ENCODE measurements at places on chromosomes 2 and 18.

GRCh38 chr2:6971502-6971901 is 54.3 kb downstream of the RNF144A start:
- DNase-seq: no peak

- DNase-seq: no peak
Observed at GRCh38 chr2:83953697-83954096, 505.4 kb downstream of the SUCLG1 start.

DNA sequence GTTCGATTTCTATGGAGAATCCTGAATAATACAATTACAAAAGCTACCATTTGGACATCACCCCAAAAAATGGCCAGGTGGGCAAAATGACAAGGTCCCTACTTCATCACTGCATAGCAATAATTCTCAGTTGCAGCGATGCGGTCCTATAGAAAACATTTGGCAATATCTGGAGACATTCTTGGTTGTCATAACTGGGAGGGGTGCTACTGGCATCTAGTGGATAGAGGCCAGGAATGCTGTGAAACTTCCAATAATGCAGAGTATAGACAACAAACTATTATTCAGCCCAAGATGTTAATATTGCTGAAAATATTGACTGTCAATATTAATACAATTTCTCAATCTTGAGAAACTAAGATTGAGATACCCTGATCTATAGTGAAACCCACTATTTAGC is 637.8 kb upstream of the PKDCC start:
- no peak for DNase-seq

DNA sequence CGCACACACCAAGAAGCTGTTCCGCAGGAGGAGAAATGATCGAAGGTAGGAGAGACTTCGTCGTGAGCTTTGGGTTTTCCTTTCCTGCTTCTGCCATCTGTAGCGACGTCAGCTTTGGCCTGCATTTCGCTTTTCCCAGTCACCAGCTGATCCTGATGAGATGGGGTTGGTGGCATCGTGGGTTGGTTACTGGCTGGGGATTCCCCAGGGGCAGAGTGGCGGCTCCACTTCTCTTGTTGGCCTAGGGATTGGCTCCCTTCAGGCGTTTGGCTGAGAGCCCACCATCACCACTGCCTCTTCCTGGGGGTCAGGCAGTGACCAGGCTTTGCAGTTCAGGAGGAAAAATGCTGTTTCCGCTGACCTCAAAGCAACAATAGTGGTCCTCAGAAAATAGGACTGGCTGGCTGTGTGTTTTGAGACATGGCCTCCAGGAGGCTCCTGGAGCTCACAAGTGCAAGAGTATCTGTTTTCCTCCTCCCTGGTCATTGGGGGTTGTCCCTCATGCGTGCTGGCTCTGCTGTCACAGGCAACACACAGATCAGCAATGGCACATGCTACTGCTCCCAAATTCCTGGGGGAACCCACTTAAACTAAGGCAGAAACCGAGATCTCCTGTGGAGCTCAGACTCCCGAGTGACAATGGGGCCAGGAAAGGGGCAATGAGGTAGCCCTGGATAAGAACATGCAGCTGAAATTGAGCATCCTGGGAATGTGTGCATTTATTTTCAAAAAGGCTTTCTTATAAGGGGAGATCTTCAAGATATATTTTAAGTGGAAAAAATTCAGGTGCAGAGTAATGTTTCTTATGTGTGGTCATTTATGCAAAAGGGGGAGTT is 173.0 kb downstream of the CTIF start:
- peak; percentile 35 for DNase-seq

GRCh38 chr2:239104800-239105199 is 256.9 kb downstream of the TWIST2 start:
- DNase-seq: no peak

- no peak for DNase-seq
Observed at GRCh38 chr2:190511104-190511503, 23.4 kb downstream of the NEMP2 start.

GRCh38 chr2:205778356-205778755 is 96.1 kb downstream of the NRP2 start:
- no peak for DNase-seq

DNA sequence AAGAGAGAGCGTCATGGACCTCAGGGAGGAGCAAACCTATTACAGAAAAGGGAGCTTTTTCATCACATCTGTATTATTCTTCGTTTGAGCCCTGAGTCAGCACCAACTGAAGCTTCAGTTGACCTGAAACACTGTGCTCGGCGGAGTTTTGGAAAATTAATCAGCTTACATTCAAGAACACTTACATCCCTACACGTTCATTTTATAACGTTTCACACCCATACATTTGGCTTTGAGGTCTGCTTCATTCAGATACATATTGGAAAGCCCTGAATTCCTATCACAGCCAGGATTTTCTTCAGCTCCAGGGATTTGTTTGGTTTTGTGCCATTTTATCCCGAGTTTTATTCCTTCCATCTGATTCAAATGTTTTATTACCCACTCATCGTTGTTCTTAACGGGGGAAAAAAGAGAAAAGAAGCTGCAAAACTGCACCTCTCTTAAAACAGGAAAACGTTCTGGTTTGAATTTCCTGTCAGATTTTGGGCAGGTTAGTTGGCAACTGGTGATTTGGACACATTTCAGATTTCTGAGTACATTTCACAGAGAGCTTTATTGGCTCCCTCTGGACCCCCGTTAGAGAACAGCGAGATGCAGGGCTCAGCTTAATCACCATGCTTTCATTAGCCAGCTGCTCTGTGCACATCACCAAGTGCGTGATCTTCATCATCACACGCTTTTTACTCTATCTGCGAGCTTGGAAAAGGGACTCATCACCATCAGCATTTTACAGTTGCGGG is 88.8 kb downstream of the CDC42EP3 start:
- no peak for DNase-seq

DNA sequence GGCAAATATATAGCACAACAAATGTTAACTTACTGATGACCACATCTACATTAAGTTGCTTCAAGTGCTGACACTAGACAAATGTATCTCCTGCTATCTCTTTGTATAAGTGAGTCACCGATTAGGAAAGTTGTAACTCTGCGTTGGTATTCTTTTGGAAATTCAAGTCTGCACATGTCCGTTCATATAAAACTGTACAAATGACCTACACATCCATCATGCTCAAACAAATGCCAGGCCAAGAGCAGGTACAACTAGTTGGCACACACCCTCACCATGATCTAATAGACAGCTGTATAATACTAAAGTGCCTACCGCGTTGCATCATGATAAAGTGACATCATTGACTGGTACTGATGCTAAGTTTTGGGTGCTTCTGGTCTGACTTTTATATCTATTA is 141.1 kb downstream of the RBMS1 start:
- DNase-seq: no peak

- DNase-seq: no peak
Observed at GRCh38 chr18:13660510-13660909, 65.8 kb downstream of the FAM210A start.

GRCh38 chr2:65142515-65142914 is 12.6 kb upstream of the RAB1A start:
- no peak for DNase-seq

- DNase-seq: no peak
Observed at GRCh38 chr2:100801402-100801801, 18.5 kb upstream of the NPAS2 start.

GRCh38 chr2:213490087-213490486 is 205.8 kb downstream of the SPAG16 start:
- DNase-seq: no peak

DNA sequence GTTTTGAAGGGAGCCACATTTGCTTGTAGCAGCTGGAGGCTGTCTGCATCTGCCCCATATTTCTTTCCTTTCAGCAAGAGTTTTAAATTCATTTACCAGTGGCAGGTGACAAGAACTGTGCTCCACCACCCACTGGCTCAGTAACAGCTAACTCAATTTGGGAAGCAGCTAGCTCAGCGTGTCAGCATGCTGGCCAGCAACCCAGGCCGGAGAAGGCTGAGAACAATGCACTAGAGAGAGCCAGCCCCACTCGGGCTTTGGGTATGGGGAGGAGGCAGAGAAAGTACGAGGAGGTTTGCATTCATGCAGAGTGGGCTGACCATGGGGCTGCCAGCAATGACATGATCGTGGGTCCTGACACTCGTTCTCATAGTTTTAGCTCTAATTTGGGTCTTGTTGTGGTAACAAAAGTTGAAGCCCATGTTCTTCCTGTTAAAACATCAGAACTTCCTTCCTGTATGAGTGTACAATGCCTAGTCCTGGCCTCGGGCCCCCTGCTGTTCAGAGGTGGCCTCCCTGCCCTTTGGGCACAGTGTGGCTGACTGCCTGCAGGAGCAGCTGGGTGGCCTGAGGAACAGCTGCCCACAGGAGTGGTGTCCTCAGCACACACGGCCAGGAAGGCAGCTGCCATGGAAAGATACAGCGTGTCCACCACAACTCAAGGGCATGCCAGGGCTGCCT is 23.0 kb downstream of the CDC42EP3 start:
- DNase-seq: peak; percentile 46

DNA sequence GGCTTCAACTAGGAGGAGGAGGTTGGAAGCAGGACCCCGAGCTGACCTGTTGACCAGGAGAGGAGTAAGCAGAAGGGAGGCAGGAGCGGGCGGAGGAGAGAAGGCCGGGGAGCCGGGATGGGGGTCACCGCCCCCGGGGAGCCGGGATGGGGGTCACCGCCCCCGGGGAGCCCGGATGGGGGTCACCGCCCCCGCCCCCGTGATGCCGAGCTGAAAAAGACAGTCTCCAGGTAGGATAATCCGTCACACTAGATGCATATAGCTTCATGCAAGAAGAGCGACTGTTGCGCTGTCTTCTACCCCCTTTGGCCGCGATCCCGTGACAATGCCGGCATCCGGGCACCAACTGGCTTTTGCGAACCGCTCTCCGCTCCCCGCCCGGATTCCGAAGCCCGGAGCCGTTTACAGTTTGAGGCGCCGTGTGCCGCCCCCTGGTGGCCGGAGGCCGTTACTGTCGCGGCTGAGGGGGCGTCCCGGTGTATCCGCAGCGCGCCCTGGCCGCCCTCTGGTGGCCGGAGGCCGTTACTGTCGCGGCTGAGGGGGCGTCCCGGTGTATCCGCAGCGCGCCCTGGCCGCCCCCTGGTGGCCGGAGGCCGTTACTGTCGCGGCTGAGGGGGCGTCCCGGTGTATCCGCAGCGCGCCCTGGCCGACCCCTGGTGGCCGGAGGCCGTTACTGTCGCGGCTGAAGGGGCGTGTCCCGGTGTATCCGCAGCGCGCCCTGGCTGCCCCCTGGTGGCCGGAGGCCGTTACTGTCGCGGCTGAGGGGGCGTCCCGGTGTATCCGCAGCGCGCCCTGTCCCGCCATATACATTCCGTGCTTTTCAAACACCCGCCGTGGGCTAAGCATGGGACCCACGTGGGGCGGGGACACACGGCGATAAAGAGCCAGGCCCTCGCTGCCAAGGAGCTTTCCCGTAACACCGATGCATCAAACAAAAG is 89.6 kb downstream of the ACTR3 start:
- DNase-seq: peak; percentile 63

DNA sequence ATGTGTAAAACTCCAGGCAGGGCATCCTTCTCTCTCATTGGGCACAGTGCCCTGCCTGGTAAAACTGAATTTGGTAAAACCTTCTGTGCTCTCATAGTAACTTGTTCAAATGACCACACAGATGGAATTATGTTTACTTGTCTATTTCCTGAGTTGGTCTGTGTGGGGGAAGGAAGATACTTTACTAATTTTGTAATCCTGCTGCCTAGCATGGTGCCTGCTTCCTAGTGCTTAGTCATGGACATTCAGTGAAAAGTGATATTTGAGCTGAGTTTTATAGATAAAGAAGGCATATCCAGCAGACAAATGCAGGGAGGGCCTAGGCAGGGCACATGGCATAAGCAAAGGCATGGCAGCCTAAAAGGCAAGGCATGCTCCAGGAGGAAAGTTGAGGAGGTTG is 199.4 kb downstream of the FSHR start:
- DNase-seq: no peak

- DNase-seq: no peak
Observed at GRCh38 chr2:140786585-140786984, 1344.2 kb downstream of the LRP1B start.

DNA sequence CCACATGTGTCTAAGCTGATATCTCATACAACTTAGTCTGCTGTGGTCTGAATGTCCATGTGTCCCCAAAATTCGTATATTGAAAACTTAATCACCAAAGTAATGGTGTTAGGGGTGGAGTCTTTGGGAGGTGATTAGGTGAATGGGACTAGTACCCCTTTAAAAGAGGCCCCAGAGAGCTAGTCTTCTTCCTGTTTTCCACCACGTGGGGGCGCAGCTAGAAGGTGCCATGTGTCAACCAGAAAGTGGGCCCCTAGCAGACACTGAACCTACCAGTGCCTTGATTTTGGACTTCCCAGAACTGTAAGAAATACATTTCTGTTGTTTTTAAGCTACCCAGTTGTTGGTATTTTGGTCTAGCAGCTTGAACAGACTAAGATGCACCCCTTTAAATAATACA is 86.6 kb downstream of the ASB1 start:
- peak; percentile 59 for DNase-seq

- no peak for DNase-seq
Observed at GRCh38 chr18:74389991-74390390, 67.1 kb downstream of the DIPK1C start.
